CD8-positive, alpha-beta T cell (primary cell): ENCODE measurements at places on chromosomes 3 and 15.

- DNase-seq = no peak
Observed at GRCh38 chr3:8759038-8759707, 10.2 kb downstream of the OXTR start.

DNA sequence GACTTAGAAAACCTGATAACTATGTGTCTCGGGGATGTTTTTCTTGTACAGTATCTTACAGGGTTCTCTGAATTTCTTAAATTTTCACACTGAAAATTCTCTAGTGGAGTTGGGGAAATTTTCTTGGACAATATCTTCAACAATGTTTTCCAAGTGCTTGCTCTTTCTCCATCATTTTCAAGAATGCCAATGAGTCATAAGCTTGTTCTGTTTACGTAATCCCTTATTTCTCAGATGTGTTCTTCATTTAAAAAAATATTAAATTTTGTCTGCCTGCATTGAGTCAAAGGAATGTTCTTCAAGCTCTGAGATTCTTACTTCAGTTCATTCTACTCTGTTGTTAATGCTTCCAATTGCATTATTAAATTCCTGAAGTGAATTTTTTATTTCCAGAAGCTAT lies 21.9 kb upstream of the PLSCR2 start:
- no peak for DNase-seq

DNA sequence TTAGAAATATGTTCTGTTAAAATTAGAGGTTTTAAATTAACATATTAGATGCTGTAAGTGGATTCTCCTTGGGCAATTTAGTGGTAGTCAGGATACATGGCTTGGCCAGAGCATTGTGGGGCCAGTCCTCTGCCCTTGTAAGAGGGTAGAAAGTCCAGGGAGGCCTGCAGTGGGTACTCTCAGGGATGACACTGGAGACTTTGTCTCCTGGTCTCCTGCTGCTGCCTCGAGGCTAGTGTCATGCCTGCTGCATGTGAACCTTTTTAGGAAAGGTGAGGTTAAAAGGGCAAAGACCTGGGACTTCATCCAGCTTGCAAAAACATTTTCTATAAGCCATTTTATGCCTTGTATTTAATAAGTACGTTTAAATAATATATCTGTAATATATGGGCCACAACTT lies 96.8 kb upstream of the PROK2 start:
- DNase-seq = no peak

DNA sequence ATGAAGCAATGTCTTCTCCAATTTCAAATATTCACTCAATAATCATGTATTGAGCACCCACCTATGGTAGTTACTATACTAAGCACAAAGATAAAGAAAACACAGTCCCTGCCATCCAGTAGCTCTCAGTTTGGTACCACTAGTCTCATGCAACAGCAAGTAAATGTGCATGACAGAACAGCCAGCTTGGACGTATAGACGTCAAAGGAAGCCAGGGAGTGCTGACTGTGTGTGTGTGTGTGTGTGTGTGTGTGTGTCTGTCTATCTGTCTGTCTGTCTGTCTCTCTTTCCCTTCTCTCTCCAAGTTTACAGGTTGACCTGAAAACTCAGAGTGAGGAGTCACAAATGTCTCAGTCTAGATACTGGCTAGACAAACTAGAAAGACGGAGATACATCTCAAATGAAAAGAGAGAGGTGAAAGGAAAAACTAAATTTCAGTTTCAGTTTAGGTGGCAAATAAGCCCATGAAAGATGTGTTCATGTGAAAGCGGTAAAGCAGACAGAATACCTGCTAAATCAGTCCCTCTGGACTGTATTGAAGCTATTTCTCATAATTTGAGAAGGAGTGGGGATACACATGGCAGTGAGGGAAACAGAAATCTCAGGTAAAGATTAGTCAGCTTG lies 141.1 kb upstream of the PTPRG start:
- no peak for DNase-seq

- DNase-seq = no peak
Observed at GRCh38 chr3:70090322-70090913, 90.9 kb downstream of the SAMMSON start.

DNA sequence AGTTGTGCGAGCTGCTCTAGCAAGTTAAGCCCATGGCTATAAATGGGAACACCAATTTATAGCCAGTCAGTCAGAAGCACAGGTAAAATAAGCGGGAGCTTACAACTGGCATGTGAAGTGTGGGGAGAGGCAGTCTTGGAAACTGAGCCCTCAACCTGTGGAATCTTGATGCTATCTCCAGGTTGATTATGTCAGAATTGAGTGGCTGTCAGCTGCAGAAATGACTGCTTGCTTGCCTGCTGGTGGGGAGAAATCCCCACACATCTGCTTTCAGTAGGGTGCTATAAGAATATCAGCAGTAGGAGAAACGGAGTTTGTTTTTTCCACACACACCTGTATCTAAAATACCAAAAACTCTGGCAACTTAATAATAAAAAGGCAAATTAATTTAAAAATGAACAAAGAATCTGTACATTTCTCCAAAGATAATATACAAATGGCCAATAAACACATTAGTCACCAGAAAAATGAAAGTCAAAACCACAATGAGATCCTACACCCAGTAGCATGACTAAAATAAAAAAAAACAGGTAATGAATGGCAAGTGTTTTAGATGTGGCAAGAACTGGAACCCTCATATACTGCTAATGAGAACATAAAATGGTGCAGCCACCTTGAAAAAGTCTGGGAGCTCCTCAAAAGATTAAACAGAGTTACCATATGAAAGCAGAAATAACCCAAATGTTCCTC lies 26.0 kb upstream of the MAP4 start:
- no peak for DNase-seq
